CD8-positive, alpha-beta T cell (primary cell): ENCODE measurements at places on chromosomes 4 and X.

GRCh38 chrX:21657318-21658151 is 595 bp downstream of the KLHL34 start:
- no peak for DNase-seq

DNA sequence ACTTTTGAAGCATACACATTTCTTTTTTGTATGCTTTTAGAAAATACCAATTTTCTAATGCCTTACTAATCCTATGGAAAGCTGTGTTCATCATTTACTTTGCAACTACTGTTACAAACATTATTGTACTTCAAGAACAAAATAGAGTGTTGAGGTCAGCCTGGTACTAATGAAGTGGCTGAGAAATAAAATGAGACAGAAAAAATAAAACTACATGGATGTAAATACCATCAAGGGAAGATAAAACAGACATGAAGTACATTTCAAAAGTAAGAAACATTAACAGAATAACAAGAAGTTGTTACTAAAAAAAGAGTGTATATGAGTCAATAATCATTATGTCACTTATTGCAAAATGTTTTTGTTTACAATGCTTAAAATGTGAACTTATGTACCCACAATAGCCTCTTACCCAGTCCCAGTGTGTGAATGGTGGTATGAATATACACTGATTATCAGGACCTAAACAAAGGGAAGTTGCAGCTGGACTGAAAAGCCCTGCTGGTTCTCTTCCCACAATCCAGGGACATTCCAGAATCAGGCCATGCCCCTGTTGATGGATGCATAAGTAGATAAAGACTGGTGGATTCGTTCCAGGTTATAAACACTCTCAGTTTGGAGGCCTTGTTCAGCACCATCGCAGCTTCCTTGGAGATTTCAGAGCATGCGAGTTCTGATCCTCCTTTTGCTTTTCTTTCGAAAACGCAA is 2.4 kb upstream of the CSN3 start:
- no peak for DNase-seq

DNA sequence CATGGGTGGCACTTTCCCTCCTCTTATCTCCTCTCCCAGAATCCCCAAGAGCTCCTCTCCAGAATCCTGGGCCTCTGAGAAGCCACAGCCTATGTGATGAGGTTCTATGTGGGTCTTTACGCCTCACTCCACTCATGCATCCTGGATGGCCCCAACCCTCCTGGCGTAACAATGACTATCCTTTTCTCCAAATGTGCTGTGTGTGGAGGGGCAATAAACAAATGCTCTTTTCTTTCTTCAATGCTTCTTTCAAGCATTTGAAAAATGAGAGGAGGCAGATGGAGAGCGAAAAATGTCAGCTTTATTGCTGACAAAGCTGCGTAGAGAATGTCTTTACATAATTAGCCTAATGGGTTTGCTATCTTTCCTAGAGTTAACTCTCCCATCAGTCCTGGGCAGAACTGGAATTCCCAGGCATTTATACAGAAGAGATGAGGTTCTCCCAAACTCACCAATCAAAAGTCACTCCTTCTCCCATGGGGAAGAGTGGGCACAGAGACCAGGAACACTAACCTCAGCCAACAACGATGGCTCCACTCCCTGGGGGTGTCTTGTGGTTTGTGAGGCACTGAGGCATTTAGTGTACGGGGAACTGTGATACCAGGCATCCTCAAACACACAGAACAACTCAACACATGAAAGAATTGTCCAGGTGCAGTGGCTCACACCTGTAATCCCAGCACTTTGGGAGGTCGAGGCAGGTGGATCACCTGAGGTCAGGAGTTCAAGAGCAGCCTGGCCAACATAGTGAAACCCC is 118.9 kb upstream of the SLC34A2 start:
- no peak for DNase-seq

GRCh38 chr4:112053825-112054350 is 91.4 kb upstream of the FAM241A start:
- DNase-seq = no peak

GRCh38 chrX:63330681-63331080 is 20.5 kb downstream of the SPIN4 start:
- DNase-seq = no peak

DNA sequence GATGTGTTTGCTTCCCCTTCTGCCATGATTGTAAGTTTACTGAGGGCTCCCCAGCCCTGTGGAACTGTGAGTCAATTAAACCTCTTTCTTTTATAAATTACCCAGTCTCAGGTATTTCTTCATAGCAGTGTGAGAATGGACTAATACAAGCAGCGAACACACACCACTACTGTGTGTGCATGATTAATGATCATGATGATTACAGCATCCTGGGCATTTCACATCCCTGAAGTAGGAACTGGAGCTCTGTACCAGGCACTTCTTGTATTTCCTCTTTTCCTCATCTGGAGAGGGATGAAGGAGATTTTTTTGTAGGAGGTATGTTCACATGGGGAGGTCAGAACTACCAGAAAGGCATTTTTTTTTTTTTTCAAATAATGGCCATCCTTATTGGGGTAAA is 60.8 kb downstream of the PPM1K start:
- no peak for DNase-seq

GRCh38 chr4:96593422-96593821 is 753.5 kb downstream of the PDHA2 start:
- DNase-seq = no peak

DNA sequence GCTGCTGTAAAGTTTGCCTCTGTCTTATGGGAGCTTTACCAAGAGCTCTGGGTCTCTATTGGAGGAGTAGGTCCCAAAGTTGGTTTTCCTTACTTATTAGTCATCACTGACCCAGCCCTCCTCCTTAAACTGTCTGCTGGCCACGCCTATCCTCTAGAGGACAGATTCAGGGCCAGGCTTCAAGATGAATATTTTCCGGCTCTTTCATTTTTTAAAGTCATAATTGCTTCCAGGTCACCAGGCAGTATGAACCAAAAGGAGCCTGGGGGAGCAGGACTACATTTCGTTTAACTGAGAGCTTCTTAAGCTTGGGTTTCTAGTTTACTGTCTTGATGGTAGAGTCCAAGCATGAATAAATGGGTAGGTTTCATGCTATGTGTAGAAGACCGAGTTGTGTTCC is 13.7 kb downstream of the BCORL1 start:
- no peak for DNase-seq

- no peak for DNase-seq
Observed at GRCh38 chrX:30892591-30892990, 3.5 kb upstream of the TAB3 start.

DNA sequence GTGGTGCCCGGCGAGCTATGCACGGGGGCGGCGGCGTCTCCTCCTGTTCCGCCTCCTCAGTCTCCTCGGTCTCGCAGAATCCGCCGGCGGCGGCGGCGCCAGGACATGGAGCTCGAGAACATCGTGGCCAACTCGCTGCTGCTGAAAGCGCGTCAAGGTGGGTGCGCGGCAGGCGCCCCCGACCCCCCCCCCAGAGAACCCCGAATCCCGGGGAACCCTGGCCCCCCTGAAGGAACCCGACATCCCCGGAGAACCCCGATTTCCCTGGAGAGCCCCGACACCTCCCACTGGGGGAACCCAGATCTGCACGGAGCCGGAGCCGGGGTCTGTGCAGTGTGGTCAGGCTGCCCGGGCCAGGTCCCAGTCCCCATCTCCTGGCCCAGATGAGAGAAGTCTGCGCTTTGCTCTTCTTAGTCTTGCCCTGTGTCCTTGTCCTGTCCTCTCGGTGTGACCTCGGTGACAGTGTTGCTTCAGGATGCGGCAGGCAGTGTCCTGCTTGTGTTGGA is 648 bp downstream of the GRK4 start:
- no peak for DNase-seq

- DNase-seq = no peak
Observed at GRCh38 chr4:111675746-111676145, 469.5 kb upstream of the FAM241A start.
